Activated effector memory CD4-positive, alpha-beta T cell treated with Interleukin-2 at 50 U/mL for 16 hours (primary cell): ENCODE measurements at places on chromosomes 5 and 9.

DNA sequence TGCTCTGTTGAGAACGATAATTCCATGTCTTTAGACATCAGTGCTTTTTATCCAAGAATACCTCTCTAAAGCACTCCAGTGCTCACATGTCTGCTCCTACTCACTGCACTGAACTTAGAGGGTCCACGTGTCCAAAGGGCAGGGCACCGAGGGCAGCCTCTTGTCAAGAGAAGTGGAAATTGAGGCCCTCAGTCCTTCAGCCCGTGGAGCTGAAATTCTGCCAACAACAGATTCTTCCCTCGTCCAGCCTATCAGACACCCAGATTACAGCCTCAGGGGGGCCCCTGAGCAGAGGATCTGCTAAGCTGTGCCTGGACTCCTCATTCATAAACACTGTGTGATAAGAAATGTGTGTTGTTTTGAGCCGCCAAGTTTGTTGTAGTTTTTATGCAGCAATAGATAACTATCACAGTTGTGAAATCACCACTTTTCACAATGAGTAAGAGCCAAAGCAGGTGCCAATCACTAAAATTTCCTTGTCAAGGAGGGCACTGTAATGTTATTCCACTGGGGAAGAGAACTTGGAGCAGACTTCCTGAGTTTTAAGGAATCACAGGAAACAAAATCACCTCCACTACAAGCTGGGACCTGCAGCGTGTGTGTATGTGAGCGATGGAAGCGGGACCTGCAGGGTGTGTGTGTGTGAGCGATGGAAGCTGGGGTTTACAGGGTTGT, 58.8 kb upstream of the IGFBPL1 start:
- no peak for DNase-seq

DNA sequence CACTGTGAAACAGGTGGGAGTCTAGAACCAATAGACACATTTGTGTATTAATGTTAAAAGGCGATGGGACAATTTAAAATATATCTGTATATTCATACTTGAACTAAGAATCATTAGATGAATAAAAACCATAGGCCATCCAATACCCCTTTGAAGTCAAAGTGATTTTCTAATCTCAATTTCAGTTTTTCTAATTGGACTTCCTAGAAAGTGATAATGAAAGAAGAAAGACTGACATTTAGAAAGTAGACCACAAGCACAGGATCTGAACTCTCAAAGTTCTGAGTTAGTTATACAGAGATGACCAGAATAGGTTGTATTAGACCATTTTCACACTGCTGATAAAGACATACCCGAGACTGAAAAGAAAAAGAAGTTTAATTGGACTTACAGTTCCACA, 412.8 kb upstream of the PIK3R1 start:
- DNase-seq: no peak

- no peak for DNase-seq
These were observed 2257.5 kb upstream of the C9orf72 start for GRCh38 chr9:29830821-29831220.

- DNase-seq: no peak
These were observed 192.8 kb downstream of the MED10 start for GRCh38 chr5:6185574-6185973.

- no peak for DNase-seq
These were observed 98.4 kb downstream of the CRB2 start for GRCh38 chr9:123454361-123454760.

GRCh38 chr9:90547896-90548295, 94.7 kb downstream of the DIRAS2 start:
- DNase-seq: no peak

DNA sequence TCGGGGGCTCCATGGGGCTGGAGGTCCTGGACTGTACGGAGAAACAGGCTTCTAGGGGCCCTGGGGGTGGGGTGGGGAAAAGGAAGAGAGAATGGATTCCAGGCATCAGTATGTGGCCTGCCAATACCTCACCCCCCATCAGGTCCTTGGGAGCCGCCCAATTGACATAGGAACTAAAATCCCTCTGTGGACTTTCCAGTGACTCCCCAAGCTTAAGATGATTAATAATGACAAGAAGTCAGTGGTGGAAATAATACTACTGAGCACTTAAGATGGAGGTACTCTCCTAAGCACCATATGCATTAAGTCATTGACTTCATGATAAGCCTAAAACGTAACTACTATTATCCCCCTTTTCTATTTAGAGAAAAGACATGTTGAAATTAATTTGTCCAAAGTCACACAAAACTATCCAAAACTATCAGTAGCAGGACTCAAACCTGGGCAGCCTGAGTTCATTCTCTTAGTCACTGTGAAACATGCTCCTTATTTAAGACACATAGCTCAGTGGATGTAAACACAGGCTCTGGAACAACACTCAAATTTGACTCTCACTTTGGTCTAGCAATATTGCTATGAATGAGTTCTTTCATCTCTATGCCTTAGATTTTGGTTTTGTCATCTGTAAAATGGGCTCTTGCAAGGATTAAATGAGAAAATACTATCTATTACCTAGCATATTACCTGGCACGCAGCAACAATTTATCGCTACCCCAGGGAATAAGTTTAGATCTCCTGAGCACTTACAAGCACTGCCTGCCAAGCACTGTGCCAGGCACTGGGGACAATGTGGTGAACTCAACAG, 9.5 kb downstream of the SPRY4 start:
- no peak for DNase-seq

DNA sequence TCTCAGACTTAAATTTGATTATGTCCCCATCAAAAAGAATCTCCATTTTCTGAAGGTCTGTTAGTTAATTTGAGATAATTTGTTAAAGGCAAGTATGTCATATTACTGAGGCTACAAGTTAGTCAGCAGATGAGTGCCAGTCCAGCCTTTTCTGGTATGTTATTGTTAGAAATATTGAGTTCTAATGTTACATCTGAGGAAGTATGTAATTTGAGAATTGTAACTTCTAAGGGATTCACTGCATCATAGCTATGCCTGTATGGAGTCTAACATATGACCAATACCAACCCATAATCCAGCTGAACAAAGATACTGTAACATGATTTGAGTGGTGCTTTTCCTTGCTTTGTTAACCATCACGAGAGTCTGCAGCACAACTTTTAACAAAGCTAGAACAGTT, 13.9 kb downstream of the SLC23A1 start:
- DNase-seq: no peak

DNA sequence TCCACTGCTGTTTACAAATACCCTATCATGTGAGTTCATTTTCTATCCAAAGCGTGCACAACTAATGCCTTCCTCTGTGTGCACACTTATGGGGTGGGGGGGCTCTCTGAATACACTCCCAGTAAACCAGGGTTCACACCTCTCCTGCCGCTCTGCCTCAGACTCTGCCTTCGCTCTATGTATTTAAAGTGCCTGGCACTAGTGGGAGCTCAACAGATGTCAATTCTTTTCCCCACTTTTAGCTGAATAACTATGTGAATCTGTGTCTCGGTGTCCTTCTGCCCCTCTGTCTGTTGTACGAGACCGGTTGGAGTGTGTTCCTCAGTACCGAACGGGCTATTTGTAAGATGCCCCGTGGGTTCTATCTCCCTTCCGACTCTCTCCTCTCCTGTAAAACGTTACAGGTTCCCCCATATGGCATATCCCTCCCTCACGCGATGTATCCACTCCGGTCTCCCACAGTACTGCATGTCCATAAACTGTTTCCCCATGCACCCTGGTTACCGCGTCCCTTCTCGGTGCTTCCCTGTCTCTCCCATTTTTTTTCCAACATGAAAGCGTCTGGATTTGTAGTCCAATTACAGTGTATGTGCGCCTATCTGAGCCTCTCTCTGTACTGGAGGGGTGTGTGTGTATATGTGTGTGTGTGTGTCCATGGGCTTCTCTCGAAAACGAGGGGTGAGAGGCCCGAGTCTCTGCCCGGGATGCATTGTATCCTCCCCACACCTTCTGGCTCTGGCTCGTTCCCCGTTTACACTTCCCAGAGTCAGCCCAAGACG, 1.6 kb downstream of the ELL2 start:
- DNase-seq: no peak

DNA sequence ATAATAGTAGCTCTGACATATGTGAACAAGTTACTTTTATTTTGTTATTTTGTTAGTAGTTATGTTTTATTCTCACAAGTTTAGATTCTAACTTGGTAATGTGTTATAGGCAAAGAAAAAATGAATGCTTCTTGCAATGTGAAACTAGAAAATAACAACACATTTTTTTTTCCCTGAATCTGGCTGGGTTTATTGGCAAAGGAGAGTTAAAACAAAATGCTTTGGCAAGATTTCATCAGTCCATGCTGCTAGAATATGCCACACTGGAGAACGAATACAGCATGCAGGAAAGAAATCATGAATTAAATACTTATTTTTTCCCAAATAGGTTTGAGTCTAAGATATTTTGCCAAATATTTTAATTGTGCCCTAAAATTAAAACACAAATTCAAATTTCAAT, 1048.1 kb upstream of the ACO1 start:
- DNase-seq: no peak

- DNase-seq: no peak
These were observed 62.1 kb downstream of the PDE4D start for GRCh38 chr5:59831326-59832010.

GRCh38 chr5:58048954-58049353, 410.9 kb downstream of the PLK2 start:
- DNase-seq: no peak

DNA sequence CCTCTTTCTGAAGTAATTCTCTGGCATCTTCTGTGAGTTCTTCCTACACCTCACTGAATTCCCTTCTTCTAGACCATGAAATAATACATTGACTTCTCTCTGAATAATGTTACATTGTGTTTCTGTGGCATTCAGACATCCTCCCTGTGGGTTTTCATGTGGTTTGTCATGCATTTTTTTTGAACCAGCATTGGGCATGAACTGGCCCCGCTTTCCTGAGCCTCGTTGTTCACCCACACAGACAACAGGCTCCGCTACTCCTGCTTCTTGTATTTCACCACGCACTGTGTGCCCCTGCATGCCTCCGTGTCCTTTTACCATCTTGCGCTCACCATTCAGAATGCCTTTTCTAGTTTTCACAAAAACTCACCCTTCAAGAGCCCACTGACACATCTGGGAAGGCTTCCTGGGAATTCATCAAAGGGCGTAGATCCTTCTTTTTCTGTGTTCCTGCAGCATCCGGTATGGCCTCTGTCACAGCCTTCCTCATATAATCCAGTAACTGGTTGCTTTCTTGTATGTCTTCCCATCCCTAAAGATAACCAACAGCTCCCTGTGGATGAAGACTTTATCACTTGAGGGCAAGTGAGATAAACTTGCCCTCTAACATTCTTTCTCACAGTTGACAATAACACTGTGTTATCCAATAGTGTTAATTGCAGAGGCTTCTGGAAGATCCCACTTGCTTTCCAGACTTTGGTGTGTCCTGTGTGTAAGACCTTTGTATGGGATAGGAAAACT, 51.5 kb upstream of the ADAMTSL1 start:
- no peak for DNase-seq

- no peak for DNase-seq
These were observed 57.1 kb downstream of the RPS23 start for GRCh38 chr5:82221020-82221419.

DNA sequence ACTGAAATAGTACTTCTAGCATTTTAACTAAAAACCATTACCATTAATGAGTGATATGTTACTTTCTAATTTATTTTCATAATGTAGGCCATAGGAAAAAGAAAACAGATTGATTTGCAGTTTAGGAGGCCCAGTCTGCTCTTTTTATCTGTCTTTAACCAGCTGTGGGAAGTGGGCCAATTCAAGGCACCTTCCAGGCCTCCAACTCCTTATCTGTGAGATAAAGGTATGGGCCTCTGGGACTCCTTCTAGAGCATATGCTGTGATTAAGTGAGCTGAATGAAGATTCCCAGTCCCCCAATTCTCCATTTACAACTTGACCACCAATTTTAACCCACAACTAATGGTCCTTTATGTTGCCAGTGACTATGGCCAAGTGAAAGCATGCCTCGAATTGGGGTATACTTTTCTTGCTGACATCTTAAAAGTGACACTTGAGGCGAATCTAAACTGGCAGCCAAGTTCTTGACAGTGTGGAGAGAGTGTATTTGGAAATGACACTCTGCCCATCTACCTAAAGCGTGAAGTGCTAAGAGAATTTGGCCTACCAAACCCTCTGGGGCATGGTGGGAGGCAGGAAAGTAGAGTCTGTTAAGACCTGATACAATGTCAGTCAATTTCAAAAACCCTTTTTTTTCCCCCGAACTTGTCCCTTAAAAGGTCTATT, 88.3 kb downstream of the PIK3R1 start:
- no peak for DNase-seq

DNA sequence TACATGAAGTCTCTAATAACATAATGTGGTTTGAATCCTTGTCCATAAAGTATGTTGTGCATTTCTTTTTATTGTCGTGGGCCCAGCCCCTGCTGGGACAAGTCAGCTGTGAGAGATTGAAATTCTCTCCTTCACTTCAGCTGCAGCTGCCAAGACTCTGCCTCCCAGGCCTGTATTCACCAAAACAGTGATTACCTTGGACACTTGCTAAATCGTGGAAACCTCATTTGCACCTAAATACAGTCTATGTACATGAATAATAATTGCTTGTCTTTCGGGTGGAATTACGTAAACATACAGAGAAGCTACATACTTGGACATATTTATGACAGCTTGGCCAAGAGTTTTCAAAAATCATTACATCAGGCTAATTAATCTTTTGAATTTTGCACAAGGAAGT, 898.5 kb upstream of the SEMA6A start:
- no peak for DNase-seq

- no peak for DNase-seq
These were observed 112.5 kb upstream of the IER5L start for GRCh38 chr9:129290606-129291005.

DNA sequence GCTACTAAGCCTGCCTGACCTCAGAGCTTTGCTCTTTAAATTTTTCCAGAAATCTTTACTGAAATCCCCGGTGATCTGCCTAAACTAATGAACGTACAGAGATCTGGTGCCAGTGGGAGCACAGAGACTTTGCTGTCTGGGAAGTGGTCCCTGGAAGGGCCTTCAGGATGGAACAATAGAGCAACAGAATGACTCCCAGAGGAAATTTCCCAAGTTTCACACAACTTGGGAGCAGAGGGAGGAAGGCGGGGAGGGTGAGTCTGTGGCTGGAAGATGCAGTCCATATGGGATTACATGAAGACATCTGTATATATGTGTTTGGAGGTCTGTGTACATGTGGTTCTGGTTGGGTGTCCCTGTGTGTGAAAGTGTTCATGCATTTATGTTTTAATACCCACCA, 638.3 kb downstream of the CCDC171 start:
- no peak for DNase-seq
